Activated naive CD4-positive, alpha-beta T cell (primary cell): ENCODE measurements at places on chromosomes 11 and 22.

- DNase-seq, result no peak
These were observed 16.8 kb downstream of the SELENOO start for GRCh38 chr22:50217543-50218152.

DNA sequence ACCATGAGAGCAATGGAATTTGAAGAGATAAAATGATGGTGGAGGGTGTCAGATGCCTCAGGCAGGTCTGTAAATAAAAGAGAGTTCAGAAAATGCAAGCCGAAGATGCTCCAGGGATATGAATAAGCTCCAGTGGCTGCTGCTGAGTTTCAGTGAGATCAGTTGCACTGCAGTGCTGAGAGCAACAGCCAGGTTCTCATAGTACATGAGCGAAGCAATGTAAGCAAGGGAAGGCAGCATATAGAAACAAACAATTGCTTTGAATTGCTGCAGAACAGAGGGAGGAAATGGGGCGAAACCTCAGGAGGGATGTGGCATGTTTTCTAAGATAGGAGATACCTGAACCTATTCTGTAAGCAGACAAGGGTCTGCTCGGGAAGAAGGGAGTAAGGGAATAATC, 369.5 kb downstream of the AASDHPPT start:
- no peak for DNase-seq

DNA sequence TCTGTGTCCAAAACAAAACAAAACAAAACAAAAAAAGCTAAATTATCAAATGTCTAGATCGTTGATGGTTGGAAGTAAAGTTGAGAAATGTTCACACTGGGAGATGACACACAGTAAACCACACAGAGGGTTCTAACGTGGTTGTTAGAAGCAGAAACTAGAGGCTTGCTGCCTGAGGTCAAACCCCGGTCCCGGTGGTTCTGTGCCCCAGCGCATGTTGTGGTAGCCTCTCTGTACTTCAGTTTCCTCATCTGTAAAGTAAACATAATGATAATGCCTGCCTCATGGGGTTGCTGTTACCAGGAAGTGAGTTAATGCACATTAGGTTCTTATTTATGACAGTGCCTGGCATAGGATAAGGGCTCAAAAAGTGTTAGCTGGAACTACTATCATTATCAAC, 33.4 kb downstream of the PPARA start:
- no peak for DNase-seq

- no peak for DNase-seq
These were observed 24.8 kb downstream of the CNTF start for GRCh38 chr11:58647141-58647699.

- DNase-seq, result no peak
These were observed 9.8 kb downstream of the THAP12 start for GRCh38 chr11:76371170-76371569.

DNA sequence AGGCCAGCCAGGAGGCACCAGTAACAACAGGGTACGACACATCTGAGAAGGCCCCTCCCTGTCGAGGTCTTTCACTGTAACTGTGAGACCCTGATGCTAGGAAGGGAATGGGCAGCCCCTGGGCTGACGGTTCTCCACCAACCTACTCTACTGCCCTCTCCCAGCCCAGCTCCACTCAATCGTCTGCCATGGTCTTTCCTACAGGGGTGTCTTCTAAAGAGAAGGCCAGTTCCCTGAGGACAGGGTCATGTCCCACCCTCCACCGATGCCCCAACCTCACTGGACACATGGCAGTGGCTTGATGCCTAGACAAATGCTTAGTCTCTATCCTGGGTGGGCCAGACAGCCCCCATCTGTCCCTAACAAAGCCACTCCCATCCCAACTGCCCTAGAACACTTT, 46.0 kb upstream of the SLC25A1 start:
- no peak for DNase-seq

GRCh38 chr11:8826139-8826786, 84.7 kb upstream of the AKIP1 start:
- DNase-seq, result no peak

DNA sequence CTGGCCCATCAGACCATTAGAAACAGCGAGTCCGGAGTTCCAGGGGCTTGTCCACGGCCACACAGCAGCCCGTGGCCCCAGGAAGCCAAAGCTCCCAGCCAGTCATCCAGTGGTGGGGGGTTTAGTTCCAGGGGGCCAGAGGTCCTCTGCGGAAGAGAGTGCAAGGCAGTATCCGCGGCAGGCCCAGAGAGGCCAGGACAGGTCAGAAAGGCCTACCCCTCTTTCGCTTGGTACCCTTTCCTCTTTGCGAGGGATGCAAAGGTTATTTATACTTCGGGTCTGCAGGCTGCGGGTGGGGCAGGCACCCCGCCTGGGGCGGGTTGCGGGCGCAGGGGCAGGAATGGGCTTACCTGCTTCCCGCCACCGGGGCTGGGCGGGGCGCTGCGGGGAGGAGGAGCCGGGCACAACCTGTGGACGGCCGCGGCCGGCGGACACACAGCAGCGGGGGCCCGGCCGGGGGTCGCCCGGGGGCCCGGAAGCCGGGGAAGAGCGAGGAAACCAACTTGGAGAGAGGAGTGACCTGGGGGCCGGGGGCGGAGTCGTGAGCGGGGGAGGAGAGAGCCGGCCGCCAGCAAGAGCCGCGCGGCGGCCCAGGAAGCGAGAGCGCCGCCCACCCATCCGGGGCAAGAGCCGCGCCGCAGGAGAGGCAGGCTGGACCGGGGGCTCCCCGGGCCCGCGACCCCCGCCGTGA, at the start of gene SH3BP1:
TSS of gene SH3BP1 (plus strand) at position 600 of the 691 bp plus-strand sequence. CDS start 119 bp downstream, outside the sequence.
- DNase-seq, result peak; percentile 59

GRCh38 chr11:122145715-122146274, 29.8 kb upstream of the BLID start:
- no peak for DNase-seq

DNA sequence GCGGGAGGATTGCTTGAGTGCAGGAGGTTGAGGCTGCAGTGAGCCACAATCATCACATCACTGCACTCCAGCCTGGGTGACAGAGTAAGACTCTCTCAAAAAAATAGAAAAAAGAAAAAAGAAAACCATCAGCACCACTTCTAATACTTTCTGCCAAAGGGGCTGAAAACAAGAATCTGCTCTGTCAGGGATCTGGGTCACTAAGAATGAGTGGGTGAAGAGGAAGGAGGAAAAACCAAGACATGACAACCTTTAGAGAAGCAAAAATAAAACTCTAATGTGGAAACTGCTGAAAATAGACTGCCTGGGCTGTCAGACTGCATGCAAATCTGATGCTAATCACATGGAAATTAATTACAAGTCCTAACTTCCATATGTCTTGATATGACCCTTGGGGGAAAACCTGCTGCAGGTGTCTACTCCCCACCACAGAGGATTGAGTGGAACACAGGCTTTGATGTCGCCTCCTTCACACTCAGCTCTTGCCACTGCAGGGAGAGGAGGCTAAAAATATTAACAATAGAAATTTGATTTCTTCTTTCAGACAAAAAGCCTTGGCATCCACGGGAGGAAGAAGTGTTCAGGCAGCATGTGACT, 62.5 kb upstream of the CRTAM start:
- DNase-seq, result no peak

- DNase-seq, result no peak
These were observed 1.4 kb downstream of the FDX1 start for GRCh38 chr11:110431051-110431672.

DNA sequence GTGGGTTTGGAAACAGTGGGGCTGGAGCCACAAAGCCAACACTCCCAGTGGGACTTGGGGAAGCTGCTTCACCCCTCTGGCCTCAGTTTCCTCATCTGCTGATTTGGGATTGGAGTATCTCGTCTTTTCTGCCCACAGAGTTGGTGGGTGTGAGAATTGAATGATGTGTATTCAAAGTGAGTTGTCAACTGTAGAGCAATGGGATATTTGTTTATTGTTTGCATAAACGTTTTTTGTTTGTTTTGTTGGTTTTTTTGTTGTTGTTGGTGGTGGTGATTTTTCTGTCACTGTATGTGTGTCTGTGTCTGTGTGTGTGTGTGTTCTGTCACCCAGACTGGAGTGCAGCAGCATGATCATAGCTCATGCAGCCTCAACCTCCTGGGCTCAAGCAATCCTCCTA, 542.0 kb downstream of the MIAT start:
- DNase-seq, result no peak

GRCh38 chr11:65437436-65438227, 15.0 kb downstream of the NEAT1 start:
- no peak for DNase-seq

DNA sequence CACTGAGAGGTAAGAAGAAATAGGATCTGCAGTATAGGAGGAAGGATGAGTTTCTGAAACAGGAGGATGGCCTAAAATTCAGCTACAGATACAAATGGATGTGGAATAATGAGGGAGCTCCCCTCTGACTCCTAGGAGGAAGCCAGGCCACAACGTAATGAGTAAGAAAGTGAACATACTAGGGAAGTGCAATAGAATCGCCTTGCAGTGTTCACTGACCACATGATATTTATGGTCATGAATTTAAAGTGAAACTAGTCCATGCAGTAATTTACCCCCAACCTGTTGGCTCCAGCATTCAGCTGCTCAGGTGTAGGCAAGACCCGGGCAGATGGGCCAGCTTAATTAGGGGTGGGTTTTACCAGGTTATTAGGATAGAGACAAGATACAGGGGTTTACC, 101.7 kb downstream of the DEUP1 start:
- no peak for DNase-seq

- DNase-seq, result no peak
These were observed 259.8 kb upstream of the BLID start for GRCh38 chr11:122375687-122376399.

DNA sequence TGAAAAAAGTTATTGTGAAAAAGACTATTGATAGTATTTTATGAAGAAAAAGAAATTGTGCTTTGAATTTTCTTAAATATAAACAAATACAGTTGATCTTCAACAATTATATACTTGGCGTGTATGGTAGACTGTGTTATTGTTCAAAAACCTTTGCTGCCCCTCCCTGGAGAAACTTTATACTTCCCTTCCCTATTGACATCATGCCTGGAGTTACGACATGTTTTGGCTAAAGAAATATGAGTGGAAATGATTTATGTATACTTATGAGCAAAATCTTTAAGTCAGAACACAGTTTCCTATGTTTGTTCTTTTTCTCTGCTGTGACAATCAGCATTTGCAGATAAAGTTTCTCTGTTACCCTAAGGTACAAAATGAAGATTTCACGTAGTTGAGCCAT, 243.8 kb downstream of the TMEM135 start:
- DNase-seq, result no peak

- DNase-seq, result no peak
These were observed 911 bp downstream of the EMID1 start for GRCh38 chr22:29206372-29207242.

DNA sequence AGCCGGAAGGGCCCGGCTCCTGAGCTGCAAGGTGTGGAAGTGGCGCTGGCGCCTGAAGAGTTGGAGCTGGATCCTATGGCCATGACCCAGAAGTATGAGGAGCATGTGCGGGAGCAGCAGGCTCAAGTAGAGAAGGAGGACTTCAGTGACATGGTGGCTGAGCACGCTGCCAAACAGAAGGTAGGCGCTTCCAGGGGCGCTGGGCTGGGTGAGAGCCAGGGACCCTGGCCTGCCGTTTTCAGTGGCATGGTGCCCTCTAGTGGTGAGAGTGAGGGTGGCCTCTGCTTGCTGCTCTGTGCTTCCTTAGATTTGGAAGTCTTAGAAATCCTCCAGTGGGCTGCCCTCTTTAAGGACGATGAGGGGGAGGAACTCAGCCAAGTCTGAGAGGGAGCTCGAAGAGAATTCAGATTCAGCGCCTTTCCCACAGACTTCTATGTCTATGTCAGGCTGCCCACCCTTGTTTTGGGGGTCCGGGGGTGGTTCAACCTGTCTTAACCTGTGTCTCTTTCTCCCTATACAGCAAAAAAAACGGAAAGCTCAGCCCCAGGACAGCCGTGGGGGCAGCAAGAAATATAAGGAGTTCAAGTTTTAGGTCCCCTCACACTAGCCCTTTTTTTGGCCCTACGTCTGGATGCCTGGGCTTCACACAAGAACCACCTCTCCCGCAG, 1.8 kb upstream of the PACS1 start:
- peak; percentile 51 for DNase-seq

- no peak for DNase-seq
These were observed 47.1 kb downstream of the SLC22A12 start for GRCh38 chr11:64638018-64638665.
